ENCODE measurements at places on chromosomes 11 and 22. TPM values are rescaled to one million over a fixed set of nuclear protein-coding genes. Genes with fewer than 3 reads are reported as not detected.

DNA sequence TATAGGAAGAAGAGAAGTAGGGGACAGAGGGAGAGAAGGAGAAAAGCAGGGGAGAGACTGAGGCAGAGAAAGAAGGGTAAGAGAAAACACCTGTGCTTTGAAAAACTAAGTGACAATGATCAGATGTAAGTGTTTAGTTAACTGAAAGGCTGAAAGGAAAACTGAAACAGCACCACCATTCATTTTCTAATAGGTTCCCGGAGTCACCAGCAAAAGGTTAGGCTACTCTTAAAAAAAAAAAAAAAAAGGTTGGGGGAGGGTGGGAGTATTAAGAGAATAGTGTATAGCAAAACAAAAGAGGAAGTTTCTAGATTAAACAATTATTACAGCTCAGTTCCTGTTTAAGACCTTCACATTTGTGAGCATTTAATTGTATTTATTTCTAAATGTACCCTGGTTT is 113.8 kb downstream of the CADM1 start:
- no peaks in the 10 kb centered on the region for H3K4me1 ChIP-seq
- H3K27me3 ChIP-seq = no peaks in the 10 kb centered on the region
- H3K4me3 ChIP-seq = no peak overlapping the region
- H3K36me3 ChIP-seq = no peaks in the 10 kb centered on the region

DNA sequence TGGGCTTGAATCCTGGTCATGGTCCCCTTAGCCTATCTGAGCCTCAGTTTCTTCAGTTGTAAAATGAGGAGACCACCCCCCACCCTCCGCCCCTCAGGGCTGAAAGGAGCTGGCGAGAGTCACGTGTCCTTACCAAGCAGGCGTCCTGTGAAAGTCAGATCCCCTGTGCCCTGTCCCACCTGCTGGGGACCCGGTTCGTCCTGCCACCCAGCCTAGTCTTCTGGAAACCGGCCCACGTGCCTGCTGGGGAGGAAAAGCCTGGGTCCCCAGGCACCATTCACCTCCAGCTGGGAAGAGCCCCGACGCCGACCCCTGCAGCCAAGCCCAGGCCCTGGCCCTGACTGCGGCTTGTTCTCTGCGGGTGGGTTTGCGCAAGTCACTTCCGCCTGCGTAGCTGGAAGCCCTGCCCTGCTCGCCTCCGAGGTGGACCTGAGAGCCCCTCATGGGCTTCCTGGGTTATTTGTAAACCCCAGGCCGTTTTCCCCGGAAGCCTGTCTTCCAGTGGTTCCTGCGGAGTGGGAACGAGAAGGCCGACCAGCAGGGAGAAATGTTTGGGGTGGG is 679 bp upstream of the SSH3 start:
- H3K27ac ChIP-seq = peak overlapping the region; percentile 78
- peak; percentile 69 for DNase-seq
- H3K4me1 ChIP-seq = peaks cover 64% of the 10 kb centered on the region
- peak overlapping the region; percentile 66 for H3K4me3 ChIP-seq

DNA sequence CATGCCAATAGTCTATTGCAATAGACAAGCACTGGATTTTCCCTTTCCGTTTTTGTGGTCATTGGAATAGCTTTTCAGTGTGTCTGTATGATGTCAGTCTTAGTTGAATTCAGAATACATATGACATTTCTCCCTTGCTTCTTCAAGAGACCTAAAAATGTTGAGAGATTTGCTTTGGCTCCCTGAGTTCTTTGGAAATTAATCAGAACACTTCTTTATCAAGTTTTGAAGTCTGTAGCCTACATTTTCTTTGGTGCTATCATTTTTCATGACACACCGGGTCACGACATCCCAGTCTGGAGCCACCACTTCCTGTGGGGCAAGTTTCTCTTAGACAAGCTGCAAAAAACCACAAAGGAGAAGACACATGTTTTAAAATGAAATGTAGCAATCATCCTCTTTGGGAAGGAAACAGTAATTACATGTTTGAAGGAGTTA is 847.1 kb downstream of the OPCML start:
- no peak for DNase-seq
- no peaks in the 10 kb centered on the region for H3K4me1 ChIP-seq
- no peaks in the 10 kb centered on the region for H3K36me3 ChIP-seq
- H3K27me3 ChIP-seq = no peaks in the 10 kb centered on the region
- no peak overlapping the region for H3K4me3 ChIP-seq

DNA sequence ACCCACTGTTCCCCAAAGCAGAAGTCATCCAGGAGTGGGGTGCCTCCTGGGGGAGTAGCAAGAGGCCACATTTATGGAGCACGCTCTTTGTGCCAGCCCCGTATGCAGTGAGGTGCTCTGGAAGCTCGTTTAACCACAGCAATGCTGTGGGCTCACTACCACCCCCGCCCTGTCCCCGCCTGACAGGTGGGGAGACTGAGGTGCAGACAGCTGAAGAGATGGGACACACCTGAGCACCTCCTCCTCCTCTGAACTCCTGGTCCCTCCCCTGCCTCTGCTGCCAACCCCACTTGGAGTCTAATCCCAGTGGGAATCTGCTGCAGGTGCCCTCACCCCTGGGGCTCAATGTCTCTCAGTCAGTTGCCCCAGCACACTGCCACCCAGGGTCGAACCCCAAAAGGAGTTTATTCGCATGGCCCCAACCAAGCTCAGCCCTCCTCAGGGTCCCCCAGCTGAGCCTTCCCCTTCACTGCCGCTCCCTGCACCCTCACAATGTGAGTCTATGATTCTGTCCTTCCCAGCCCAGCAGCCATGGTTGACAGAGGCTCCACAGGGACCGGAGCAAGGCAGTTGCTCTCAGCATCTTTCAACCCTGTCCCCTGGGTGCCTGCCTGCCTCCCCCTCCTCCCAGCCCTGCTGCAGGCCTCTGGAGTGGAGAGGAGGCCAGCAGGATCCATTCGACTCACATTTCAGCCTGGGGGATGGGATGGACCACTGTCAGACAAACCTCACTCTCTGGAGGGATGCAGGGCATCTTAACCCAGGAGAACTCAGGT is 13.3 kb upstream of the BCR start:
- H3K4me3 ChIP-seq = no peak overlapping the region
- no peaks in the 10 kb centered on the region for H3K4me1 ChIP-seq
- H3K27ac ChIP-seq = no peak overlapping the region
- no peaks in the 10 kb centered on the region for H3K27me3 ChIP-seq
- no peak for DNase-seq

DNA sequence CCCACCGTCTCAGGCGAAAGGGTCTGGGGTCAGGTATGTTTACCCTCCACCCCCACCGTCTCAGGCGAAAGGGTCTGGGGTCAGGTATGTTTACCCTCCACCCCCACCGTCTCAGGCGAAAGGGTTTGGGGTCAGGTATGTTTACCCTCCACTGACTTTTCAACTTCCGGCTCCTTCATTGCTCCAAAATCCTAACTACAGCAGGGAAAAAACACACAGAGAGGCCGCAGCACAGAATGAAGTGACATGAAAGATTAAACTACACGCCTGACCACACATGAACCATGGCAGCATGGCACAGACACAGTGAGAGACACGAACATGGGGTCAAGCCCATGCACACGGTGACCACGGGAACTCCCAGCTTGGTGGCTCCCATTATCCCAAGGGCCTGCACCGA is 634.9 kb upstream of the B3GAT1 start:
- no peaks in the 10 kb centered on the region for H3K4me1 ChIP-seq
- H3K36me3 ChIP-seq = no peaks in the 10 kb centered on the region

The SLC29A2 gene
- polyA plus RNA-seq = not detected

DNA sequence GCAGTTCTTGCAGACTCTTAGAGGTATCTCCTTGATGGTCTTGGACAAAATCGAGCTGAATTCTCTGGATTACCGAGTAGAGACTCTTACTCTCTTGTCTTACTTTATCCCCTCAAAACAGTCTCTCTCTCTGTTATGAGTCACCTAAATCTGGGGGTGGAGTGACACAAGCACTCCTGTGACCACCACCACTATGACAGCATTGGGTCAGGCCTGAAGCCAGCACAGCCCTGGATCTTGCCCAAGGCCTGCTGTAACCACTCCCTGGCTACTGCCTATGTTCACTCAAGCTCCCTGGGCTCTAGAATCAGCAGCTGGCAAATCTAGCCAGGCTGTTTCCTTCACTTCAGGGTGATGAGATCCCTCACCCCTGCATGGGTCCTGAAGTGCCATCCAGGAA is 662.5 kb downstream of the LUZP2 start:
- H3K36me3 ChIP-seq = no peaks in the 10 kb centered on the region
- no peak overlapping the region for H3K27ac ChIP-seq
- no peak for DNase-seq
- H3K4me3 ChIP-seq = no peak overlapping the region
- no peaks in the 10 kb centered on the region for H3K27me3 ChIP-seq
- H3K4me1 ChIP-seq = no peaks in the 10 kb centered on the region

- no peak overlapping the region for H3K27ac ChIP-seq
- H3K36me3 ChIP-seq = no peaks in the 10 kb centered on the region
- no peaks in the 10 kb centered on the region for H3K4me1 ChIP-seq
These were observed 1007.0 kb downstream of the BRD1 start for GRCh38 chr22:48820481-48821345.
